ENCODE measurements at places on chromosomes 7 and 10.

DNA sequence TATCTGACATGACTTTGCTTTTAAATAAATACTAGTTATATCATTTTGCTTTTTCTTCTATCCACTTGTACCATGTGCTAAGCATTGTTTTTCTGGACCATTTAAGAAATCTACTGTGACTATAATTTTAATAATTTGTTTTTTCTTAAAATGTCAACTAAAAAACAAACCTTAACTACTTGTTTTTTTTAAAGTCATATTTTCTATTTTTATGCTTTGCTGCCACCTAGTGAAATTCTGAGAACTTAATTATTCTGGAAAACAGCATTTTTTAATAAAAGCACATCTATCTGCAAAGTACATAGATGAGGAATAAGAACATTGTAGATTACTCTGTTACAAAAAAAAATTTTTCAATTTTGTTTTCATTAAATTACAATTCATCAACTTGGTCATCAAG lies 47.4 kb downstream of the ORC5 start:
- DNase-seq = no peak

- DNase-seq = no peak
These were observed 26.5 kb upstream of the CHST15 start for GRCh38 chr10:124119946-124120345.

GRCh38 chr10:78441694-78442093 lies 408.0 kb downstream of the RPS24 start:
- DNase-seq = no peak

- no peak for DNase-seq
These were observed 19.7 kb upstream of the BNIP3 start for GRCh38 chr10:132001238-132001972.

DNA sequence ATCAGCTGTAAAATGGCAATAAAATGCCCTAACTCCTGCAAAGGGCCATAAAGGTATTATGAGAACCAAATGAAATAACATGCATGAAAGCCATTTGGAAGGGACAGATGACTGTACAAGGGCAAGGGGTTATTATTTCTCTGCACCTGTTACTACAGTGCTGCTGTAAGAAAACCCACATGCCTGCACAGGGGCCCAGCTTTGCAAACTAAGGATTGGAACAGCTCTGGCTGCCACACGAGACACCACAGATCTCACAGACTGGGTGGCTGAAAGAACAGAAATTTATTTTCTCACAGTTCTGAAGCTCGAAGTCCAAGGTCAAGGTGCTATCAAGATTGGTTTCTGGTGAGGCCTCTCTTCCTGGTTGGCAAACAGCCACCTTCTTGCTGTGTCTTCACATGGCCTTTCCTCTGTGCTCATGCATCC lies 409.0 kb upstream of the NRP1 start:
- no peak for DNase-seq

- DNase-seq = no peak
These were observed 70.0 kb downstream of the AMPH start for GRCh38 chr7:38561166-38561565.

GRCh38 chr7:55939514-55940123 lies 12.1 kb upstream of the MRPS17 start:
- DNase-seq = no peak

- DNase-seq = no peak
These were observed 46.1 kb upstream of the ANLN start for GRCh38 chr7:36343548-36343947.

Data from C1 segment of cervical spinal cord (tissue), 14 donors.